ENCODE measurements at places on chromosomes 5 and 9.

DNA sequence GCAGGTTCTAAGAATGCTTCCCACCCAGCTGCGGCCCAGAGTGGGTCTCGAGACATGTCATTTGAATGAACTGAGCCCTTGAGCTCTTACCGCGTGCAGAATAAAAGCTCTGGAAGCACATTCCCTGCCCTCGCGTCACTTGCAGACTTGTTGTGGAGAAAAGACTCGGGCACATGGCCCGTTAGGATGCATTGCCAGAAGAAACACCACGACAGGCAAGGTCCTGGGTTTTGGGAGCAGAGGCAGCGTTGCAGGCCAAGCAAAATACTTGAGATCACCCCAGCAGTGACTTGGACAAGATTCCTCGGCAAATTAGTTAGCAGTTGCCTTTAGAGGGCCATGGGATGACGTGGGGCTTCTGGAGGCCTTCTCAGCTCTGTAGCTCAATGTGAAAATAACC lies 170.8 kb upstream of the MSX2 start:
- DNase-seq: no peak

- DNase-seq: peak; percentile 15
Measured at GRCh38 chr9:135797507-135798262, 95.7 kb downstream of the KCNT1 start.

GRCh38 chr5:56493766-56494165 lies 260.6 kb upstream of the ANKRD55 start:
- no peak for DNase-seq

- no peak for DNase-seq
Measured at GRCh38 chr5:151048526-151048925, 28.1 kb downstream of the GPX3 start.

GRCh38 chr5:35009657-35010056 lies 38.1 kb downstream of the AGXT2 start:
- no peak for DNase-seq

DNA sequence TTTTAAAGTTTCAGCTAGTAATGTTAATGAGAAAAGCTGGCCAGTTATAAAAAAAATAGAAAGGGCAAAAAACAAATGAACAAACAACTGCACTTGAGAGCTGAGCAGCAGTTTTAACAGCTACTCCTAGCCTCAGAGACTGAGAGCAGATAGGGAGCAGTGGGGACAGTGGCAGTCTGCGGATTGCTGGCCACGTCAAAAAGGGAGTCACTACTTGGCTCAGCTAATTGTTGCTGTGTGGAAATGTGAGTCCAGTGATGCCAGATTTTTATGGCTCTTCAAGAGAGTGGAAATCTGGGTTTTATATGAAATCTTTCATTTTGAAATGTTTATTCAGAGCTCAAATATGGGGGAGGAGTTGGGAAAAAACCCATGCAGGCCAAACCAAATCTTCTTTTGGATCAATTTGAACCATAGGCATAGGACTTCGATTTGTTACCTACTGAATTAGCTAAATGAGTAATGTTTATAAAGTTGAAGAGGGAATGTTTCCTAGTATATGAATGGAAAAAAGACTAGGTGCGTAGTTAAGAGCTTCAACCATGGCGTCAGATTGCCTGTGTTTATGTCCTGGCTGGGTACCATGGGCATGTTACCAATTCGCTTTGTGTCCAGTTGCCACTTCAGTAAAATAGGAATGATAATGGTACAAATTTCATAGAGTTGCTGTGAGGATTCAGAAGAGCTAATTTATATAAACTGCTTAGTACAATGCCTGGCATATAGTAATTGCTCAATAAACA lies 102.1 kb downstream of the PAM start:
- DNase-seq: no peak

GRCh38 chr9:110058304-110058953 lies 149.5 kb downstream of the C9orf152 start:
- no peak for DNase-seq

- no peak for DNase-seq
Measured at GRCh38 chr5:31194468-31194813, 955 bp downstream of the CDH6 start.

DNA sequence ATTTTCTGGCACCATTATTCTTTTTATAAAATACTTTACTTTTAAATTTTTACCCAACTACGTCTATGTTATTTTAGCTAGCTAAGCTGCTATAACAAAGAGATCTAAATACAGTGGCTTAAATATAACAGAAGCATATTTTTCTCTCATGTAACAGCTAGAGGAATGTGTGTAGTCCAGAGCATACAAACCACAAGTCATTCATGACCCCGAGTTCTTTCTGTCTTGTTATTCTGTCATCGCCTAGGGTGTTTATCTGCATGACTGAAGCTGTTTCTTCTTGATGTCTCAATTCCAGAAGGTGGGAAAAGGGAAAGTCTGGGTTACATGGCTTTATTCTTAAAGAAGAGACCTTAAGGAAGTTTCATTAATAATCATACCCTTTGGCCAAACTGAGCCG lies 136.9 kb upstream of the RFX3 start:
- no peak for DNase-seq

GRCh38 chr5:53464722-53465121 lies 15.7 kb upstream of the FST start:
- no peak for DNase-seq

DNA sequence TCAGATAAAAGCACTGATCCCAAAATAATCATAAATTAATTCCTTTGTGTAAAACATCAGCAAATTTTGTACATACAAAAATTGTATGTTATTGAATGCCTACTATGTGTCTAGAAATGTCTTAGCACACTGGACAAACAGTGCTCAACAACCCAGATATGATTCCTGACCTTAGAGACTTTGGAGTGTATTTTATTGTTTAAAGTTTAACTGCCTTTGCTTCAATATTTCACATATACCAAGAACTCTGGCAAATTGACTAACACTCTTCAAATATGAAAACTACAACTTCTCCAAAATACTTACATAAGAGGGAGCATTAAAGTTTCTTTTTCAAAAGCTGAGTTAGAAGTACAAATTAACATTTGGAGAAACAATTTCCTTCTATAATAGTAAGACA lies 231.9 kb downstream of the MLLT3 start:
- DNase-seq: no peak

DNA sequence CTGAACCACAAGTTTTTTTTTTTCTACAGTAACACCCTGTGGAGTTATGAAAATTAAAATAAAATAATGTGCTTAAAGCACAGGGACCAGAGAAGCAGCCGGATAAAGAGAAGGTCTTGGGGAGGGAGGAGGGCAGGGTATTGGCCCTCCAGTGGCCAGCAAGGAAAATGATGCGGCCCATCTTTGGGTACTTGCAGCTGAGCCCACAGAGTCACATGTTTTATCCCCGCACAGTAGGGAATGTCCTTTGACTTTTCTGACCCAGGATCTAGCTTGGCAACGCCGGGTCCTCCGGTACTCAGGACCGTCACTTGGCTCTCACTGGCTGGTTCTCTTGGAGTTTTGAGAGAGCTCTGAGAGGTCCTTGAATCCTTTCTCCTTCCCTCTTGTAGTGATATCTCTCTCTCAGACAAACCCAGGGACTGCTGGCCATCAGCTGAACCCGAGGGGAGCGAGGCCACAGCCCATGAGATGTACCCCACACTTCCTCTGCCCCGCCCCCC lies 35.3 kb upstream of the HSPA9 start:
- DNase-seq: no peak

DNA sequence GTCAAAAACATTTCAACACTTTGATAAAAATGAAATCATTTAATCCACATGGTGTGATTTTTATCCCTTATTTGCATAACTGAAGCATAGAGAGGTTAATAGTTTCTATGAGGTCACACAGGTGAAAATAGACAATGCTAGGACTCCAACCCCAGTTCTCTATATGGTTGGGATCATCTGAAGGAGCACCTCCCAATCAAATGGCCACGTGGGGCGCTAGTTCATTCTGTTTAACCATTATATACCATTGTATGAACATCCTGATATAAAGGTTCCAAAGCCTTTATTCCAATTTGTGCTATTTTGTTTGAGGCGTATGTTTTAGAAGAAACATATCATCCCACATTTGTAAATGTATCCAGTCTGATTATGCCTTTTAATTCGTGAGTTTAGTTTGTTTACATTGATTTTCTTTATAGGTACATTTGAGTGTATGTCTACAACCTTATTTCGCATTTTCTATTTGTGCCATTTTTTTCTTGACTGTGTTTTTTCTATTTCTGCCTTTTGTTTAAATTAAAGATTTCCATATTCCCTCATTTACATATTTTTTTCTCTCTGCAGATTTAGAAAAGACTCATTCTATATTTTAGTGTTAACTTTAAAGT lies 1092.0 kb downstream of the MAT2B start:
- no peak for DNase-seq

DNA sequence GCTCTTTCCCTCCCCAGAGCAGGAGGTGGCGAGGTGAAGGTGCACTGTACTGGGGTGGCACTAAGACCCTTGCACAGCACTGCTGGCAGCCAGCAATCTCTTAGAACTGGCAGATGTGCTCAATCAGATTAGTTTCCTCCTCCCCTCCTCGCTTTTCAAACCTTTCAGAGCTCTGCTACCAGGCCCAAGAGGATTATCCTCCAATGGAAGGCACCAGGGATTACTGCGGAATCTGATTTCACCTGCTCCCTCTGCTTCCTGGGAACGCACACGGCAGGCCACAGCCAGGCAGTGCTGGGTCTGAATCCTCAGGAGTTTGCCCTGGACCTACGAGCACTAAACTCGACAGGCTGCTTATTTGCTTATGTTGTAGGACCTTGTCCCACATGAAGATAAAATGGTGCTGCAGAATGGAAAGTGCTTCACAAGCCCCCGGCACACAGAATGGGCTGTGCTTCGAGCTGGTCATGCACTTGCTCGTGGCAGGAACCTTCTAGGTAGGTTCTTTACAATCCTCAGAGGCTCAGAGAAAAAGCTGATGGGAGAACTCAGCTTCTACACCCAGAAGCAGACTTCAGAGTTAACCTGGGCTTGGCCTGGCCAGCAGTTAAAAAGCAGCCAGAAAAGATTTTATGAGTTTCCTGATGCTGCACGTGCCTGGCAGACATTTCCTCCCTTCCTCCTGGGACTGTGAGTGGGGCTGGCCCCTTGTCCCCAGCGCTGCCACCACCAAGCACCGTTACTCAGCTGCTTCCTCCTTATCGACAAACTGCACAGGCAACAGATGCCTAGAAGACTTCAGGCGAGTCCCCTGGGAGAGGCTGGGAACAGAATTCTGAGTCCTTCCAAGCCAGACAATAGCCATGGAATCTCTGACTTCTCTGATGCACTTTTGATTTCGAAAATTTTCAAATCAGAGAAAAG lies 33.1 kb downstream of the FABP6 start:
- DNase-seq: no peak

- no peak for DNase-seq
Measured at GRCh38 chr9:130640681-130641080, 23.7 kb upstream of the PRDM12 start.

GRCh38 chr5:80037366-80037765 lies 2.2 kb downstream of the THBS4 start:
- no peak for DNase-seq

- no peak for DNase-seq
Measured at GRCh38 chr5:74624931-74625505, 15.5 kb downstream of the ENC1 start.

GRCh38 chr5:174503086-174503460 lies 221.3 kb upstream of the MSX2 start:
- DNase-seq: no peak

GRCh38 chr5:118461436-118461835 lies 526.9 kb downstream of the DTWD2 start:
- no peak for DNase-seq

- no peak for DNase-seq
Measured at GRCh38 chr5:63164339-63164738, 585.7 kb downstream of the LRRC70 start.

GRCh38 chr5:172694541-172694940 lies 53.5 kb downstream of the NEURL1B start:
- no peak for DNase-seq

DNA sequence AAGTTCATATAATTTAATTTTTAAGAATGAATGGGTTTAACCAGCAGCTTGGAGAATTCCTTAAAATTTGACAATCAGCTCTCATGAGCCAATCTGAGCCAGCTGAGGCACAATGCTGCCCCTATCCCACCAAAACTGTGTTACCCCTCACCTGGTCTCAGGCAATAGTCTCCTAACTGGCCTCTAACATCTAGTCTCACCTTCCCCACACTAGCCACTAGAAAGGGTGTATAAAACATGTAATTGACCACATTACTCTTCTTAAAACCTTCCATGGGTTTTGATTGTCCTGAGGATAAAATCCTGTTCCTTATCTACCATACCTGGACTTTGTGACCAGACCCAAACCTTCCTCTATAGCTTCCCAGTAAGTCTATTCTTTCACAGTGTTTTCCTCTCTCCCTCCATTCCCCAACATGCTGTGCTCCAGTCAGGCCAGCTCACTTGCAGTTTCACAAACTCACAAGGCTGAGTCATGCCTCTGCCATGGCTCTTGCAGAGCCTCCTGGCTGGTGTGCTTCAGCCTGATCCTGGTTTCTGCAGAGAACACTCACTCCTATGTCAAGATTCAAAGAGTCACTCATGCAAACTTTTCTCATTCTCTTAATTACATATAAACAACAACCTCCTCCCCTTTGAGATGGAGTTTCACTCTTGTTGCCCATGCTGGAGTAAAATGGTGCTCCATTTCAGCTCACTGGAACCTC lies 16.0 kb upstream of the ZCCHC7 start:
- DNase-seq: peak; percentile 7

GRCh38 chr9:89661956-89662717 lies 57.3 kb downstream of the GADD45G start:
- no peak for DNase-seq

GRCh38 chr9:106779796-106780195 lies 83.2 kb upstream of the ZNF462 start:
- DNase-seq: no peak

GRCh38 chr9:79083621-79084020 lies 488.1 kb upstream of the TLE4 start:
- DNase-seq: no peak

DNA sequence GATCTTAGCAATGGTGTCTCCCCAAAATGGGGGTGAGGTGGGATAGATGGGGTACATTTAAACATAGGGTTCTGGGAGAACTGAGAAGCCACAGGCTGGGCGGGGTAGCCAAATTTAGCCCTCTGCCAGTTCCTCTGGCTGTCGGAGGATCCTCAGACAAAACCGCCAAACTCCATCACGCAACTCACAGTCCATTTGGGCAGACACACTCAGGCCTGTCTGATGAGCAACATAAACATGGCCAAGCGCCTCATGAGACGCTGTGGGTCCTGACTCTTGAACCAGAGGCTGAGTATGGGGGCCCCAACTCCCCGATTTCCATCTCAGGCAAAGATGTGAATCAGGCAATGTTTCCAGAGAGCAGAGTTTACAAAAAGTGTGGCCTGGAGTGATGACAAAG lies 162.3 kb downstream of the FGF18 start:
- DNase-seq: no peak

GRCh38 chr5:135186662-135187522 lies 152.9 kb upstream of the PITX1 start:
- DNase-seq: no peak

GRCh38 chr5:56316299-56316994 lies 83.3 kb upstream of the ANKRD55 start:
- DNase-seq: no peak
